DMS53 (cell line): ENCODE measurements at places on chromosomes 6 and 20.
A peak's percentile ranks its signal among the peaks of the same experiment; 100 is the strongest.

GRCh38 chr6:54770328-54770727, 76.2 kb upstream of the FAM83B start:
- no peak for DNase-seq

DNA sequence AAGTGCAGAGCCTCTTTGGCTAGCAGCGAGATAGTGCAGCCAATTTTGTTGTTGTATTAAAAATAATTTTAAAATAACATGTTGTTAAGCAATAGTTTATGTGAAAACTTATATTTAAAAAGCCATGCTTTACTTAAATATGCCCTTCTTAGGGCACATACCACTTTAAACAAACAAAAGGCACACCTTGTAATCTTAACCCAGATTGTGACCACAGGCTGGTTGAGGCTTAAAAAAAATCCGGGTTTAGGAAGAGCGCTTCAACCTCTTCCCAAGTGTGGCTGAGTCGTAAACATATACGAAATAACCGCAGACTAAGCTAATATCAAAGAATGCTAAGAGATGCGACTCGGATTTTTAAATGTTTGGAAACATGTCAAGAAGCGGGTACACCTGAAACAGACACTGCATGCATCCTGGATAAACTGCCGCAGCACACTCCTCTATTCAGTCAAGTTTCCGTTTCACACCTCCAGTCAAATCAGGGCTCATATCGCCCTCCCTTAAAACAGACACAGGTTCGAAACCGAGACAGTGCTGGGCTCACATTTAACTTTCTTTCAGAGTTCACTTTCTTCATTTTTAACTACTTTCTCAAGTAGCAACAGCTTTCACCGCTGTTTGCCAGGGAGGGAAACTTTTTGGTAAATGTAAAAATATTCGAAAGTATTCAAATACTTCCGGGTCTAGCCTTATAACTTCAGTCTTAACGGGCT, 1.5 kb downstream of the DEK start:
- DNase-seq = peak; percentile 46

- DNase-seq = peak; percentile 77
Observed at GRCh38 chr20:956330-956951, 40.3 kb upstream of the ANGPT4 start.

GRCh38 chr20:38290829-38291814, 12.8 kb upstream of the BPI start:
- DNase-seq = peak; percentile 64

- DNase-seq = no peak
Observed at GRCh38 chr20:40763646-40764295, 74.7 kb upstream of the MAFB start.

DNA sequence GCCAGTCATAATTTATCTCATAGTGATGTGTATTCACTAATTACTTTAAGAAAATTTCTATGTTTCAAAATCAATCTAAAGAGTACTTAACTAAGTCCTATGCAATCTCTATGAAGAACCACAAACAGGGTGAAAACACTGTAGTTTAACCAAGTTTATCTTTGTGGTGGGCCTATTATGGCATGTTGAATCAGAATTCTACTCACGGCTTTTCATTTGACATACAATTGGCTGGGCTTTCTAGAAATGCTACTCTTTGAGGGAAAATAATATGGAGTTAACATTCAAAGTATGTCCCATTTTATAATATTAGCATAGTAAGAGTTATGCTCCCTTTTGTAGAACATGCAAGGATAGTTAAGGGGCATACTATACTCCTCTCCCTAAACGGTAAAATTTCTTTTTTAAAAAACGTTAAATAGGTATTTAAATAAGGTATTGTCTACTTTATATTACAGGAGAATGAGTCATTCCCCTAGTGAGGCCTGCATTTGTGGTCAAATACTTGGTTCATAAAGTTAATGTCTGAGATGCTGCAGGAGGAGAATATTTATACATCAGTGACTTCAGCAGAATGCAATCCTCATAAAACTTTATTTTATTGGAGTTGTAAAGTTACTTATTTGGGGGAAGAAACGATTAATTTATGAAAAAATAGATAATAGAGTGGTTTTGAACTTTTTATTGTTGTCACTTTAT, 1.8 kb downstream of the MOXD1 start:
- no peak for DNase-seq

- DNase-seq = peak; percentile 48
Observed at GRCh38 chr6:170288091-170288631, 2.7 kb downstream of the DLL1 start.

DNA sequence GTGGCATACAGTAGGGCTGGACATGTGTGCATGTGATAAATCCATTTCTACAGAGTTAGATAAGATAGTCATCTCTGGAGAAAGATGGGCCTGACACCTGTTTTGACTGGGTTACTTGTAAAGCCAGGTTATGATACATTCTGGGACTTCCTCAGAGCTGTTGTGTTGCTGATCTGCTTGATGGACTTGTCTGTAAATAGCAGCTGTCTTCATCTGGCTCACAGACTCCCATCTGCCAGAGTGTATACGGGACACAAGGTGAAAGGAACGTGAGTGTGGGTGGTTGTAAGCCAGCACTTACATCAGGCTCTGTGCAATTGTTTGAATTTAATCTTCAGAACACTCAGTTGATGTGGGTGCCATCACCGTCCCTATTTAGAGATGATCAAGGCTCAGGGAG, 49.8 kb downstream of the ZDHHC14 start:
- no peak for DNase-seq

GRCh38 chr20:53677447-53678314, 84.0 kb upstream of the ZNF217 start:
- no peak for DNase-seq

- peak; percentile 7 for DNase-seq
Observed at GRCh38 chr6:115972679-115973078, 88.0 kb downstream of the FRK start.

DNA sequence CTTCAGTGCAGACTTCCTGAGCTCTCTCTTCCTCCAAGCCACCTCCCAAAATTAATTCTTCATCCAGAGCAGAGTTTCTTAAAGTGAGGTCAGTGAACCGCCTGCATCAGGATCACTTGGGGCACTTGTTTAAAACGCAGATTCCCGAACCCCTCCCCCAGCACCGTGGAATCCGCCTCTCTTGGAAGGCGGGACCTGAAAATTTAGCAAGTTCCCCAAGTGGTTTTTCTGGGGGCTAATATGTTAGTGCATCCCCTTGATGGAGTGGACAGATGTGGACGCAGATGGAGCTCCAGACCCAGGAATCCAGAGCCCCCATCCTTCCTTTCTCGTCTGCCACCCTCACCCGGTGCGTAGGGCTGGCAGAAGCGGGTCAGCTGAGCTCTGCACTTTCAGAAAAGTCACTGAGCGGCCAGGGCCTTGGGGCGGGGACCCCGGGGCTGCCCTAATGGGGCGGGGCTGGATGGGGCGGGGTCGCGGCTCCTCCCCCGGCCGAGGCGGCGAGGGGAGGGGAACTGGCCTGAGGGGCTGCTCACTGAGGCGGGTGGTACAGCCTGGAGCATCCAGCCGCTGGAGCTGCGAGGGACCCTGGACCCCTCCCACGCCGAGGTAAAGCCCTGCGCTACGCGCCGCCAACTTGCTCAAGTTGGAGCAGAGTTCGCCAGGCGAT, at the start of the genes DEFB124 and REM1:
TSS of gene DEFB124 (minus strand) at position 370 of the 670 bp plus-strand sequence. CDS start 2,114 bp downstream, outside the sequence.
TSS of gene REM1 (plus strand) at position 531 of the 670 bp plus-strand sequence. CDS start 1,158 bp downstream, outside the sequence.
- DNase-seq = no peak

GRCh38 chr6:80263585-80263984, 157.1 kb downstream of the BCKDHB start:
- no peak for DNase-seq
